Stimulated activated CD8-positive, alpha-beta memory T cell treated with anti-CD3 and anti-CD28 coated beads, Interleukin-4, amount 100 ng/mL, for 24 hours (primary cell): ENCODE measurements at places on chromosomes 4 and X.

- DNase-seq: no peak
These were observed 5.8 kb downstream of the HMGB2 start for GRCh38 chr4:173328236-173328901.

GRCh38 chrX:11944501-11944900 lies 186.5 kb downstream of the MSL3 start:
- DNase-seq: no peak

DNA sequence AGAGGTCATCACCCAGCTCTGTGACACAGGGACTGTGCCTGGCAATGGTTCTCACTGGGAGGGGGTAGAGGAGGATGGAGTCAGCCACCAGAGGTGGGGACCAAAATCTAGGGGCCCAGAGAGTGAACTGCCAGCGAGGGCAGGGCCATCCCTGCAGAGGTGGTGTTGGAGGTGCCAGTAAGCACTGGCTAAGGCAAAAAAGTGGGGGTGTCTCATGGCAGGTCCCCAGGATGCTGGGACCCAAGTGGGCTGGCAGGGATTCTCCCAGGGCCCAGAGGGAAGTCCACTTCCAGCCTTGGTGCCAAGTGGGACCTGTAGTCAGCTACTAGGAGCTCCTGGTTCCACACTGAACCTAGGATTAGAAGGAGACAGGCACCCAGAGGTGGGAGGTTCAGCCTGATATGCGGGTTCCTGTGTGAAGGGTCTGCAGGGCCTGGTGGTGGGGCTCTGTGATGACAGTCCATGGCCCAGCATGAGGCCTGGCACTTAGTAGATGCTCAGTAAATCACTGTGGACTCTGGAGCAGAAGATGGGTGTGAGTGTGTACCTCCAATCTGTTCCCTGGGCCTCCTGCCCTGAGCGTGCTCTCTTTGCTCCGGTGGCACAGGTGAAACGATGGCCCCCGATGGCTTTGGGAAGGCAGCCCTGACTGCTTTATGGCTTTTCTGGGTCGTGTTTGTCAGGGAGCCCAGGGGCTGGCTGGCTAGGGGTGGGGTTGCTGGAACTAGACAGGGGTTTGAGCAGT lies 81.5 kb downstream of the PSAPL1 start:
- DNase-seq: no peak

GRCh38 chr4:6991771-6992557 lies 51.2 kb upstream of the TADA2B start:
- DNase-seq: no peak

DNA sequence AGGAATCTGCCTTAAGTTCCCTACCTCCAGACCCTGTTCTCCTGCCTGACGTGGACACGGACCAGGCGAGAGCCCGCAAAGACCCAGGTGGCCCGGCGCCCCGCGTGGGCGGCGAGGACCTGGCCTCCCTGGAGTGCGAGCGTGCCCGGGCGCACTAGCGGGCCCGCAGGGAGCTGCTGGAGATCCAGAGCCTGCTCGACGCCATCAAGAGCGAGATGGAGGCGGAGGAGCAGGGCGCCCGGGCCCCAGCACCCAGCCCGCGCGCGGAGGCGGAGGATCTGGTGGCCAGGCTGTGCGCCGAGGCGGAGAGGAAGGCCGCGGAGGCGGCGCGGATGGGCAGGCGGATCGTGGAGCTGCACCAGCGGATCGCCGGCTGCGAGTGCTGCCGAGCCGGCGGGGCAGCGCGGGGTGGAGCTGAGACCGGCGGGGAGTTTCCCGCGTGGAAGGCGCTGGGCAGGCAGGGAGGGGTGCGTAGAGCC lies 18.2 kb downstream of the MRFAP1 start:
- DNase-seq: peak; percentile 35

- DNase-seq: no peak
These were observed 678.6 kb downstream of the IQCM start for GRCh38 chr4:149136951-149137620.

- DNase-seq: no peak
These were observed 239.3 kb downstream of the CRLF2 start for GRCh38 chrX:973010-973632.

DNA sequence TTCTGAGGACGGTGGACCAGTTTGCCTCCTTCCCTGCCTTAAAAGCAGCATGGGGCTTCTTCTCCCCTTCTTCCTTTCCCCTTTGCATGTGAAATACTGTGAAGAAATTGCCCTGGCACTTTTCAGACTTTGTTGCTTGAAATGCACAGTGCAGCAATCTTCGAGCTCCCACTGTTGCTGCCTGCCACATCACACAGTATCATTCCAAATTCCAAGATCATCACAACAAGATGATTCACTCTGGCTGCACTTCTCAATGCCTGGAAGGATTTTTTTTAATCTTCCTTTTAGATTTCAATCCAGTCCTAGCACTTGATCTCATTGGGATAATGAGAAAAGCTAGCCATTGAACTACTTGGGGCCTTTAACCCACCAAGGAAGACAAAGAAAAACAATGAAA lies 255.3 kb downstream of the RAPGEF2 start:
- DNase-seq: no peak

- DNase-seq: no peak
These were observed 42.4 kb downstream of the HTR2C start for GRCh38 chrX:114626323-114626722.

DNA sequence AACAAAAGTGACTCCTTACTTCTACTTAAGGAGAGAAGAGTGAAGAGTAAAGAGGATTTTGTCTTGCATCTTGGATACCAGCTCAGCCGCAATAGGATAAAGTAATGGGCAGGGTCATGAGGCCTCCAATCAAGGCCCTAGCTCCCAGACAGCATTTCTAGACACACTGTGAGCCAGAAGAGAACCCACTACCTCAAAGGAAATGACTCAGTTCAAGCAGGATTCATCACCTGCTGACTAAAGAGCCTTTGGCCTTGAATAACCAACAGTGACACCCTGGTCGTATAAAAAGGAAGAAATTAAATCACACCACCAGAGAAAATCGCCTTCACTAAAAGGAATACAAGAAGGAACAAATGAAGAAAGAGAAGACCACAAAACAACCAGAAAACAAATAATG lies 416.1 kb downstream of the PCDH18 start:
- no peak for DNase-seq

DNA sequence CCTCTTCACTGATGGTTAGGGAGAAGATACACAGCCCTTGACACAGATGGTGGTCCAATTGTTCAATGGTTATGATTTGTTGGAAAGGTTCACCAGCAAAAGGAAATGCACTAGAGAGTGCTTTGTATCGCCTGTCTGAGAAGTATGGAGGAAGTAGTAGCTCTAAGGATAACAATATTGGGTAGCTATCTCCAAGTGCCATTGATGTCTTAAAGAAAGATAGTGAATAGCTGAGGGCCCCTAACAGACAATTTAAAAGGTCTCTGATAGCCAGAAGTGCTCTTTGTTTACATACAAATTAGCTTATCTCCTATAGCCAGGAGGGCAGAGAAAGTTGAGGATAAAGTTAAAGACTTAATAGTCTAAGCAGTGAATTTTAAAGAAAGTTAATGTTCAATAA lies 33.9 kb upstream of the BLTP1 start:
- no peak for DNase-seq

DNA sequence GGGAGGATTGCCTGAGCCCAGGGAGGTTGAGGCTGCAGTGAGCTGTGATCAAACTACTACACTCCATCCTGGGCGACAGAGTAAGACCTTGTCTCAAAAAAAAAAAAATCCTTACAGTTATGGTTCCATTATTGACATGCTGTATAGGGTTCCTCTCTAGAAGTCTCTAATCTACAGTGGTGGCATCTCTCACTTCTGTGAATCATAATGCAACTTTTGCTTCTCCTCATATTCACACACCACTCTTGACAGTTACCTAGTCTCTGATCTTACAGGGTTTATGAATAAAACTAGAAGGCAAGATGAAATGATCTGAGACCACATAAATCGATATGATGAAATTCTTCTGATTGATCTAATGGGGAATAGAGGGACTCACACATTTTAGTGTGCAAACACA lies 40.6 kb downstream of the DOCK11 start:
- no peak for DNase-seq

DNA sequence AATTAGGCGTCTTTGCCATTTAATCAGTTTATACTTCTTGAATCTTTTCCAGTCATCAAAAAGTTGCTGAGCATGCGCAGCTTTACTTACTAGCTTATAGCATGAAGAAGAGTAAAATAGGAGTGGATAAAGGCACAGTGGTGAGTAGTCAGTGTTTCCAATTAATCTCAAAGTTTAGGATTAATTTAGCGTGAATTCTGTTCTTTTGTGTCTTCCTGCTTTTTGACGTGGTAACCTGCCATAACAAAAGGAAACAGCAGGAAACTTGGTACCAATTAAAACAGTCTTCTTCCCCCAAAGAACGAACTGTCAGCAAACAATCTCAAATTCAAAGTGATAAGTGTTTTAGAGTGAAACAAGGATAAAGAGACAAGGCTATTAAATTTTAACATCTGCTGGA lies 61.9 kb downstream of the TET2 start:
- DNase-seq: no peak

- DNase-seq: no peak
These were observed 38.1 kb upstream of the ARSH start for GRCh38 chrX:2967998-2968909.

DNA sequence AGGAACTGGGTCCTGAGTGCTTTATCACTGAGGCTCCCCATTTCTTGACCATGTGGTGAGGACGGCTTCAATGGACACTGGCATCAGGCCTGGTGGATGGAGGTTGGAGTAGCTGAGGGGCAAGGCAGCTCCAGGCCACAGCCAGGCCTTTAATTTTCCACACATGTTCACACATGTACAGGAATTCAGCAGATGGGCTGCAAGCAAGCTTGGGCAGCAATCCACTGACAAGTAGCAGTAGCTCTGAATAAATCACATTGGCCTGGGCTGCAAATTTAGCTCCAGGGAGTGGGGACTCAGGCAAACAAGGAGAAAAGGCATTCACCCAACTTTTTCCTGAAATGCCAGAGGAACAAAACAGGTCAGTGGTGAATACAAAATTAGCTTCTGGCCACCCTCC lies 107.8 kb upstream of the SCML1 start:
- DNase-seq: no peak

DNA sequence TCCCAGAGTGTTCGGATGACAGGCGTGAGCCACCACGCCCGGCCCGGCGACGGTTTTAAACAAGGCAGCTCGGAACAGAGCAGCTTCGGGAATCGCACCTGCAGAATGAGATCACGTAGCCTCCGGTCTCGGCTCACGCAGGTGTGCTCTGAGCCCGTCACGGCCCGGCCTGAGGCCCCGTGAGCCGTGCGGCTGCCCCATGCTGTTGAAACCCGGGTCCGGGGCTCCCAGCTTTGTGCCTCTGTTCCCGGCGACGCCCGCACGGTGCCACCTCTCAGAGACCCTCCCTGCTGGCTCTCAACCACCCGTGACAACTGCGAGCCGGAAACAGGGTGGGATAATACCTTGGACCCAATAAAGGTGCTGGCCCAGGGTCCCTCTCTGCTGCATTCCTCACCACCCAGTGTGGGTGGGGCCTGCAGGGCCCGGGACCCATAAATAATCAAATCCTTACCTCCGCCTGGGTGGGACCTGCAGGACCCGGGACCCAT lies 13.4 kb upstream of the PLCXD1 start:
- DNase-seq: no peak

DNA sequence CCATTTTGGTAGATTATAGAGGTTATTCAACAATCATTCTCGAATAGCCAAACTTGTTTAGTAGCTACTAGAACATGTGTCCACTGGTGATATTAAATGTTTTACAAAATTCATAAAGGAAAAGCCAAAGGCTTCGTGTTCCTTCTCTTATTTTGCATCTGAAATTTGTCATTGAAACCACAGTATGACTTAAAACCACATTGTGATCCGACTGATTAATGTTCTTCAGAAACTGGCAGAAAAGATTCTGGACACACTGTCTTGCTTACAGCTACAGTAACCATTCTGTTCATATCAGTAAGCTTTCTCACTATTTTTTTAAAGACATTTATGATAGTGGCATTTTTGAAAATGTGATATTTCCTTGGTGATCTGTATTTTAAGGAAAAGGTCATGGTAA lies 2.6 kb upstream of the SMARCA1 start:
- no peak for DNase-seq

DNA sequence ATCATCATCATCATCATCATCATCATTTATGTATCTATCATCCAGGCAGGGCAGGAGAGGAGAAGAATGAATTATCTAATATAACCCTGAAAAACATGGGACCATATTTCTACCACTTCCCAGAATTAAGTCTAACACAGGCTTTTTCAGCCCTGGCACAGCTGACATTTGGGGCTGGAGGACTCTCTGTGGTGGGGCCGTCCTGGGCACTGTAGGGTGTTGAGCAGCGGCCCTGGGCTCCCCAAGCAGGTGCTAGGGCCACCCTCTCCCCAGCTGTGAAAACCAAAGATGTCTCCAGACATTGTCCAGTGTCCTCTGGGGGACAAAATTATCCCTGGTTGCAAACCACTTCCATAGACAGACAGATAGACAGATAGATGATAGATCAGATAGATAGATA lies 288.4 kb downstream of the CRLF2 start:
- no peak for DNase-seq

GRCh38 chrX:154534526-154535322 lies 11.9 kb downstream of the G6PD start:
- peak; percentile 86 for DNase-seq

DNA sequence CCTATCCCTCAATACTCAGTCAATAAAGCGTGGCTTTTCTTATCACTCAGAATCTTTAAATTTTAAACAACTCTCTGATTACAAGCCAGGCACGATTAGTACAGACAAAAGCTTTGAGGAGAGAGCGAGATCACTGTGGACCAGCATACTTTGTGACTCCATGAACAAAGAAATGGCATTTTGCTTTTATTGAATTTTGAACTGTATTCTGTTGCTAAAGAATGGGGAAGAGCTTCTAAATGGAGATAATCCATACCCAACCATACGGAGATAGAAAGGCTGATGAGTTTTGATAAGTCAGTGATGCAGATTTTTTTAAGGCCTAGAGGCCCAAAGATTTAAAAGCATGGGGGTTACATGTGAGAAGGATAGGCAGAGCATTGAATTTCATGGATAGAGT lies 259.1 kb downstream of the DACH2 start:
- DNase-seq: no peak

DNA sequence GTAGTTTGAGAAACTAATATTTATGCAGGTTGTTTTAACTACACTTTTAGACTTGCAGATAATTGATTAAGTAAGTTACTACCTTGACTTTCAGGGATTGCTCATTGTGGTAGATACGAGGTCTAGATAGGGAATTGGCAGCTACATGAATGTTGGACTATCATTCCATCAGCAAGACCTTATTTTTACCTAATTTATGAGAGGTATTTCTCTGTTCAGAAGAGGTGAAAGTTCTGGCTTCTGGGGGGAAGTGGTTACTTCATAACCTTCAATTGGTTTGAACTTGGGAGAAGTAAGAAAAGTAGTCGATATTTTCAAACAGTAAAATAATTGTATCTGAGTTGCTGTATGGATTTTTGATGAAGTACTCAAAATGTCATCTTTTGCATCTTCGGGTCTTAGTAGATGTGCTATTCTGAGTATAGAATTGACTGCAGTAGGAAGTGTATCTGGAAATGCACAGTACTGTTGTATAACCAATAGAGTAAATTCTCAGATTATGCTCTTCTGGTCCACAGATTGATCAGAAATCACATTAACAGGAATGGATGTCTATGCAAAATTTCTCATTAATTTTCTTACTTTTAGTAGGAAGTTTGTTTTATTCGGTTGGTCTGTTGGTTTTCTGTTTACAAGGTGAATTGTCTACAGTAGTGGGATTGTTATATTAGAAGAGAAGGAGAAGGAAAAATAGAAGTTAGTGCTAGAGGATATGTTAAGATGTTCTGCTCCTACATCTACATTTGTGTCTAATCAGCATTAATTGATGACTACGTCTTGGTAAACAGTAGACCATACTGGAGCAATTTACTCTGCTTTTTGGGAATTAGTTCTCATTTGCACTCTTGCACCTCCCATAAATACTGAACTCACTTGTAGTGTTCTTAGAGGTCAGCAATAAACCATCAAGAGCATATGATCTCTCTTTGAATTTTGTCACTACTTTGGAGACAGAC lies 3.0 kb downstream of the NFKB1 start:
- no peak for DNase-seq
